Naive thymus-derived CD8-positive, alpha-beta T cell (primary cell): ENCODE measurements at places on chromosomes 2 and 18. TPM values are rescaled to one million over a fixed set of nuclear protein-coding genes. Genes with fewer than 3 reads are reported as not detected.

Gene SP110
- 121 TPM for total RNA-seq

Gene TNS1
- total RNA-seq: 0.21 TPM

GRCh38 chr2:103346780-103347179 lies 584.9 kb downstream of the TMEM182 start:
- H3K27ac ChIP-seq: no peak overlapping the region
- H3K4me1 ChIP-seq: no peaks in the 10 kb centered on the region
- no peaks in the 10 kb centered on the region for H3K27me3 ChIP-seq
- H3K36me3 ChIP-seq: no peaks in the 10 kb centered on the region

- H3K27ac ChIP-seq: no peak overlapping the region
- peaks cover 21% of the 10 kb centered on the region for H3K27me3 ChIP-seq
- DNase-seq: no peak
These were observed 94.2 kb downstream of the ALPK2 start for GRCh38 chr18:58534535-58535301.

- peaks cover 52% of the 10 kb centered on the region for H3K36me3 ChIP-seq
- no peak overlapping the region for H3K4me3 ChIP-seq
- no peaks in the 10 kb centered on the region for H3K4me1 ChIP-seq
- no peak overlapping the region for H3K27ac ChIP-seq
These were observed 22.8 kb upstream of the POLR1B start for GRCh38 chr2:112519506-112519905.

Gene GPR39
- not detected for total RNA-seq

DNA sequence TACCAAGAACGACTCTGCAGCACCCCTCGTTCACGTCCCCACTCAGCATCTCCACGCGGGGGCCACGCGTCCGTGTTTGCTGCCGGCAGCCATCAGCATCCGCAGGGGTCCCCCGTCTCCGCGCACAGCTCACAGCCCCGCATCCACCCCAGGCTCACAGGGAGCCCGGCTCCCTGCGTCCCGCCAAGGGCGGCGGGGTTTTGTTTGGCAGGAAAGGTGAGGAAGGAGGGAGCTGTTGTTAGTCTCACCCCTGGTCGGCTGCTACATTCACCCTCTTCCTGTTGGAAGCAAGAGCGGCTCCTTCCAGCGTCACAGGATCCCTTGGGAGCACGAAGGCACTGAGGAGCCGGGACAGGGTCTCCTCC lies 131.0 kb upstream of the CTDP1 start:
- H3K36me3 ChIP-seq: no peaks in the 10 kb centered on the region
- no peak overlapping the region for H3K27ac ChIP-seq
- no peak for DNase-seq
- no peaks in the 10 kb centered on the region for H3K27me3 ChIP-seq
- no peak overlapping the region for H3K4me3 ChIP-seq
